ENCODE measurements at places on chromosomes 7 and 10.

DNA sequence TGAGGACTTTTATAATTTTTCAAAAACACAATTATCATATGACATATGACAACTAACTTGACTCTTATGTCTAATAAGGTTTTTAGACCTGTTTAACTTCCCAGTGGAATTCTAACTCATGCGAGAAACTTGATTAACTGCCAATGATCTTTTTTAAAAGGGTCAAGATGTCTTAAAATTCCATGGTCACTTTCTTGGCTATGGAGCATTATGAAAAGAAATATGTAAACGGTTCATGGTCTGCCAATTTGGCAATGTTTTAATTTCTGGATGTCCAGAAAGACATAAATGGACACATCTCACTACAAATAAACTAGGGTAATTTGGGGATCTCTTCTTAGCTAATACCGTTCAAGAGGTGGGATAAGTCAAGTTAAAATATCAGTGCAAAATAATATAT lies 5.4 kb downstream of the ETV1 start:
- no peak for DNase-seq

- DNase-seq = no peak
These were observed 115.2 kb upstream of the SFMBT2 start for GRCh38 chr10:7526017-7526400.

DNA sequence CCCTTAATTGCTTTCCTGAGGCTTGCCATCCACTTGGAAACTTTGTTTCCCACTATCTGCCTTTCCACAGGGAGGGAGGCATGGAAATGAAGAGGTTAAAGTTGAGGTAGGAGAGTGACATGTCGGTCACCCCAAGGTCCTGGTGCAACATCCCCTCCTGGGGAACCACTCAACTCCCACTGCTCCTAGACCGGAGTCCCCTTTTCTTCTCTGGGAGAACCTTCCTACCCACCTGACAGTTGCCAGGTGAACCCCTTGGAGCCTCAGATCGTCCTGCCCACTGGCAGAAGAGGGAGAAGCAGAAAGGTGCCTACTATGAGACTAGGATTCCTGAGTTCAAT lies 21.7 kb downstream of the IMPDH1 start:
- DNase-seq = no peak

- no peak for DNase-seq
These were observed 17.5 kb downstream of the INPP5A start for GRCh38 chr10:132554991-132555647.

- DNase-seq = no peak
These were observed 95.0 kb downstream of the CABCOCO1 start for GRCh38 chr10:61757525-61758397.

- DNase-seq = no peak
These were observed 387.3 kb downstream of the HPSE2 start for GRCh38 chr10:98848361-98848760.

DNA sequence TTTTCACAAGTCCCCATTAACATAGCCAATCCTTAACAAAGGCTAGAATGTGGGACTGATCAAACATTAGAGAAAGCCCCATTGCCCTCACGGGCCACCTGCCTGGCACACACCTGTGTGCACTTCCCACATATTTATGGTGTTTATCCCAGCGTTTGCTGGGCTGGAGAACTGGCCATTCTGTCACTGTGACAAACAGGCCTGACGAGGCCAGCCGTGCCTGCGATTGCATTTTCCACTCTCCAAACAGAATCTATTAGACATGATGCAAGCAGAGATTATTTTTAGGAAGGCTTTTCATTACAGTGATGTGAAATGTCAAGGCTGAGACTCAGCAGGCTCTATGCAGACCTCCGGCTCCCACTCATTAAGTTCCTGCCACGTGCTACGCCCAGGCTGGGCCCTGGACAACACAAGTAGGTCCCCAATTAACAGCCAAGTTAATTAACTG lies 20.4 kb downstream of the PTPRN2 start:
- no peak for DNase-seq

- DNase-seq = no peak
These were observed 61.6 kb downstream of the SLC29A4 start for GRCh38 chr7:5344342-5344741.

GRCh38 chr10:50417886-50418830 lies 166.8 kb upstream of the ASAH2 start:
- DNase-seq = no peak

DNA sequence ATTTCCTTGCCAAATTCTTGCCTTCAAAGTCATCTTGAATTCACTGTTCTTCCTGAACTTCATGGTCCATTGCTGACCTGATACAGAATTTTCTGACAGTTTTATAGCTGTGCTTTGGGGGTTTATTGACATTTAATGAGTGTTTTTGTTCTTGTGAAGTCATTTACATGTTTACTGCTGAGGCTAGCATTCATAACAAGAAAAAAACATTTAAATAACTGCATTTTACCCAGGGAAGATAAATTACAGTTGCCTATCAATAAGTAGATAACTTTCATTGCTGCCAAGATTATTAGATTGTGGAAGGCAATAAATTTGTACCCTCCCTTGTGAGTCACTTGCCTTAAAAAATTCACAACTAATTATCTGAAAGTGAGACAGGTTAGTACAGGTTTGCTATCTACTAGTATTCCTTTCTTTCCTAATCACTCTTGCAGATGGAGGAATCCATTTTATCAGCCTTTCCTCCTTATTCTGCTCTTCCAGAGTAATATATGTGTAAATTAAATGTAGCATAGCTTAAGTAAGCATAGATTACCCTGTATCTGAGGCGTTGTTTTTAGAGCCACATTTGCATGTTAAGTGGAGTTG lies 178.4 kb downstream of the EXOC4 start:
- DNase-seq = no peak

- no peak for DNase-seq
These were observed 546.0 kb upstream of the FZD8 start for GRCh38 chr10:36188080-36188453.

GRCh38 chr10:72342911-72343310 lies 11.8 kb downstream of the DNAJB12 start:
- DNase-seq = no peak

Data from NCI-H1048 (cell line).